Activated naive CD4-positive, alpha-beta T cell treated with anti-CD3 and anti-CD28 coated beads, Interleukin-2, amount 50 U/mL, for 16 hours (primary cell): ENCODE measurements at places on chromosomes 16 and 17.

DNA sequence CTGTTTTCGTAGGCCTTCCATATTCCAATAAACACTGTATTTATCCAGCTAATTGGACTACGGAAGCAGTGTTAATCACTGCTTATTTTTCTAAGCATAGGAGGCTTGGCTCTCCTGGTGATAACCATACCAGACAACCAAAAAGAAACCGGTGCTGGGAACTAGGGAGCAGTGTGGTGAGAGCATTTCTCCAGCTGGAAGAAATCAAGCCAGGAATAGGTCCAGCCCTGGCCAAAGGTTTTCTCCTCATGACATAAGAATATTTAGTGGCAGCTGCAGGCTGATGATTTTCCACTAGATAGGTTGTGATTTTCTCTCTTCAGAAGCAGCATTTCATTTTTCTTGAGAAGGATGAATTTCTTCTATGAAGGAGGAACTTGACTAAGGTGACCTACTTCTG lies 141.5 kb downstream of the TRIM37 start:
- no peak for DNase-seq

DNA sequence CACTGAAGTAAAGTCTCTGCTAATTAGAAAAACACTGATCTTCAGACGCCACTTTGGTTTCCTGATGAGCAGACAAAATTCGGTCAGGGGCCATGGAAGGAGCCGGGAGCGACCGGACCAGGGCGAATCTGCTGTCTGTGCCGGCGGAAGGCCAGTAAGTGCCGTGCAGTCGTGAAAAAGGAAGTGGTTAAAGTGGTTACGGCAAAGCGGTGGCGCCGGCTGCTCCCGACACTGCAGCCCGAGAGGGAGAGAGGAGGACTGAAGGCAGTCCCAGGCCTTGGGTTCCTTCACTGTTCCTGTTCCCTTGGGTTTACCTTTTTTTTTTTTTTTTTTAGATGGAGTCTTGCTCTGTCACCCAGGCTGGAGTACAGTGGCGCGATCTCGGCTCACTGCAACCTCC lies 17.3 kb upstream of the HEXD start:
- DNase-seq, result peak; percentile 28

DNA sequence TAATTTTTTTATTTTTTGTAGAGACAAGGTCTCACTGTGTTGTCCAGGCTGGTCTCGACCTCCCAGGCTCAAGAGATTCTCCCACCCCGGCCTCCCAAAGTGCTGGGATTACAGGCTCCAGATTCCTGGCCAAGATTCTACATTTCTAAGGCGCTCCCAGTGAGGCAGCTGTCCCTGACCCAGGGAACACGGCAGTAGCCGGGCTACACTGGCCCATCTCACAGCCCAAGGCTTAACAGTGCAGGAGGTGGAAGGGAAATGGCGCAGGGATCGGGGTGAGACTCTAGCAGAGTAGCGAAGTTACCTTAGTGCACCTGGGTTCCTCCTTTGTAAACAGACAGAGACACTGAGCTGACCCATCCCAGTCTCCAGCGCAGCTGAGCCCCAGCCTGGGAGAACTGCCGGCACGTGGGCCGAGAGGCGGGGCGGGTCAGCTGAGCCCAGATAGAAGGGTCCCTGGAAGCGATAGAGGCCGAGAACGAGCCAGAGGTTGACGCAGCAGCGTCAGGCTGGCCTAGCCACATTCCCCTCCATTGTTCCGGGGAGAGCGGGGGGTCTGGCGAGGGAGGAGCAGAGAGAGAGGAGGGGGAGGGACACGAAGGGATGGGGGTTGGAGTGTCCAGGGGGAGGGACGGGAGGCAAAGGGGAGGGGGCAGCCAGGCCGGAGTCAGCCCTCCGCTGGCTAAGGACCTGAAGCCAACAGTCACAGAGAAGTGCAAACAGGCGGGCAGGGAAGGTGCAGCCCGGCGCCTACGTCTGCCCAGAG lies 2.5 kb downstream of the CARHSP1 start:
- DNase-seq, result no peak

DNA sequence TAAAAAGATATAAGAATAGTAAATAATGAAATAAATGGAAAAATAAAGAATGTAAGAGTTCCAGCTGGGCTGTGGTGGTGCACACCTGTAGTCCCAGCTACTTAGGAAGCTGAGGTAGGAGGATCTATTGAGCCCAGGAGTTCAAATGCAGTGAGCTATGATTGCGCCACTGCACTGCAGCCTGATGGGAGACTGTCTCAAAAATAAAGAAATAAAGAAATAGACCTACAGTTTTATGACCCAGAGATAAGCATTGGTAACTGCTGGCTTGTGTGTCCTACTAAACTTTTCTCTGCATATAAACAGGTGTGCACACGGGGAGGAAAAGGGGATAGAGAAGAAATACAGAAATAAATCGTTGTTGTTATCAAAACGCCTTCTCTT lies 7.8 kb upstream of the PDP2 start:
- no peak for DNase-seq

DNA sequence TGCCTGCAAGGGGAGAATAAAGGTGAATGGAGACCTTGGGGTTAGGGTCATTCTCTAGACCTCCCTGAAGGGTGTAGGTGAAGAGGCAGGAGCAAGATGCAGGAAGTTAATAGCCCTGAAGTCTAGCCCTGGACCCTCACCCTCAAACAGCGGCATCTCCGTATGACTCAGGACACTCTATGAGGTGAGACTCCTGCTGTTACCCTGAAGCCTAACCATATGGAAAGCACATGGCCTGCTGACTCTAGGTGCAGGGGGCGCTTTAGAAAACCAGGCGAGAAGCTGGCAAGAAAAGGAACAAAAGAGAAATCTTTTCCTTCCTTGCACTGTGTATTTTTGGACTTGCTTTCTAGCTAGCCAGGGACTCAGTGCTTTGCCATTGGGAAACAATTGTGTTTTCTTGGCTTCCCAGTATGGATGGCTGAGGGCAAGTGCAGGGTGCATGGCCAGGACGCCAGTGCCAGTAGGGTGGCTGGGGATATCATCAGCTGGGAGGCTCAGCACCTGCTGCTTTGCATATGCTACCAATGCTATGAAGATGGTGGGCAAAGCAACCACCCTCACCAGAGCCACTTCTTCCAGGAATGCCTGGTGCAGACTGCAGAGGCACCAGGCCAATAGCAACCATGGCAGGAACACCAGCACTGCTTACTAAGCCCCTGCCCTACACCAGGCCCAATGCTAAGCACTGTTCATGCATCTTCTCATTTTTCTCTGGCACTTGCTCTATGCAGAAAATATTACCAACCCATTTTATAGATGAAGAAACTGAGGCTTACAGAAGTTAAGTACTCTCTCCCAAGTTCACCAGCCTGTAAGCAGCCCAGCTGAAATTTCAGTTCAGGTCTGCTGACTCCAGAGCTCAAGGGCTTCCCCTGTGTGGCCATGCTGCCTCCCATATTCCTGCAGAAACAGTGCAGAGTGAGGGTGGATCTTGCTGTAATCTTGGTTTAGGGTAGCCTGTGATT lies 425.1 kb downstream of the SLC39A11 start:
- no peak for DNase-seq

- DNase-seq, result no peak
These were observed 246.6 kb upstream of the MAF start for GRCh38 chr16:79847101-79847500.

DNA sequence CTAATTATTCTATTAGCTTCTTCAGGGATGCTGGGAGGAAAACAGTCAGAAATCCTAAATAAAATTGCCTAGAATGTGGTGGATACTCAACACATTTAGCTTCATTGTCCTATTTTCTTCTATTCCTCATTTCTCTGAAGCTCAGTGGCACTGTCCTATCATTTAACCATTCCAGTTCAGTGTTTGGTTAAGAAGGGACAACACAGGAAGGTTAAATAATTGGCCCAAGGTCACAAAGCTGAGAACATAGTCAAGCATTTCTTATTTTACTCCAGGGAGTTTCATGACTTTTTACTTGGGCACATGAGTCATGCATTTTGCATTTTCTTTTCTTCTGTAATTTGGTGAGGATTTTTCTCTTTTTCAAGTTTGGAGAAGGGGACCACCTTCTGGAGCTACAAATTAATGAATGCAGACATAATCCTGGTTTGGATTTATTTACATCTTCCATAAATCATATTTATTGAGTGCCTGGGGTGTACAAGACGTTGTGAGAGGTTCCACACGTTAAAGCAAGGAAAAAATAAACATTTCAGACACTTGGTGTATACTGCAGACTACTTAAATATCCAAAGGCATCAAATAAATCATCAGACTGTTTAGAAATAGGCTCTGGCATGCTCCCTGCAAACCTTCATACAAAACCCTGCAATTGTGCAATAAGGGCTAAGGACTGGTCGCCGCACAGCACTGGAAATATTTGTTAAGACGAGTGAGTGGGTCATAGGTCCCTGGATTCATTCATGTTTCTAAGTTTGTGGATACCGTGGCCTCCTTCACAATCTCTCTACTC lies 263.9 kb downstream of the MAF start:
- no peak for DNase-seq

DNA sequence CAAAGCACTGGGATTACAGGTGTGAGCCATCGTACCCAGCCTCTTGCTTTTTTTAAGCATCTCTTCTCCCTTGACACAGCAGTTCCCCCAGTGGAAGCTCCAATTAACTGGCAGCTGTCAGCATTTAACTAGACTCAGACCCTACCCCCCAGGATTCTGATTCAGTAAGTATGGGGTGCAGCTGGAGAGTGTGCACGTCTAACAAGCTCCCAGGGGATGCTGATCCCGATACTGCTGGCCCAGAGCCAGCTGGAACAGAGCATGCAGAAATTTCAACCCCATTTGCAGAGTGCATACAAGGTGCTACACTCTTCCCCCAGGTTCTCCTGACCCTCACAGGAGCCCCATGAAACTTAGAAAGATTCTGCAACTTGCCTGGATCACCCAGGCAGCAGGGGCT lies 27.7 kb upstream of the BCO1 start:
- DNase-seq, result no peak

DNA sequence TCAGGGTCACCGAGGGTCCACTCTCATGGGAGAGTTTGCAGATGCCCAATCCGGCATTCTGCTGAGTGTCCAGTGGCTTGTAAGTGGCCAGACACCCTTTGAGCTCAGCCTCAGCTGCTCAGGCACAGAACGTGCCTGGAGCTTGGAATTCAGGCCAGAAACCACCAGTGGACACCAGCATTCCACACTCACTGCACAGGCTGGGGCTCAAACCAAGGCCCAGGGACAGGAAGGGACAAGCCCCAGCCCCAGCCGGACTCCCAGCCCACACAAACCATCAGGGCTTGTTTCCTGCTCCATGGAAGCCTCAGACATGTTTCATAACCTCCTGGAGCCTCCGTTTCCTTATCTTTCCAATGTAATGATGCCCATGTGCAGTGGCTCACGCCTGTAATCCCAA lies 5.0 kb upstream of the NPRL3 start:
- DNase-seq, result no peak

- DNase-seq, result no peak
These were observed 55.4 kb downstream of the TNFRSF13B start for GRCh38 chr17:16916557-16916920.

- DNase-seq, result peak; percentile 42
These were observed 428 bp upstream of the ANTKMT start for GRCh38 chr16:720447-720989.
